ENCODE measurements at places on chromosomes 2 and 18. TPM values are rescaled to one million over a fixed set of nuclear protein-coding genes. Genes with fewer than 3 reads are reported as not detected.
A peak's percentile ranks its signal among the peaks of the same experiment; 100 is the strongest.

GRCh38 chr2:59167514-59167913, 926.4 kb upstream of the FANCL start:
- no peaks in the 10 kb centered on the region for H3K36me3 ChIP-seq
- no peak overlapping the region for H3K27ac ChIP-seq
- H3K4me1 ChIP-seq = no peaks in the 10 kb centered on the region
- no peak for DNase-seq
- H3K27me3 ChIP-seq = no peaks in the 10 kb centered on the region

GRCh38 chr2:134296301-134296700, 42.4 kb downstream of the MGAT5 start:
- H3K27me3 ChIP-seq = no peaks in the 10 kb centered on the region
- no peak overlapping the region for H3K27ac ChIP-seq
- H3K4me1 ChIP-seq = no peaks in the 10 kb centered on the region
- no peaks in the 10 kb centered on the region for H3K36me3 ChIP-seq

GRCh38 chr18:48842259-48843061, 108.3 kb downstream of the SMAD7 start:
- H3K27ac ChIP-seq = no peak overlapping the region
- H3K27me3 ChIP-seq = no peaks in the 10 kb centered on the region
- DNase-seq = no peak

DNA sequence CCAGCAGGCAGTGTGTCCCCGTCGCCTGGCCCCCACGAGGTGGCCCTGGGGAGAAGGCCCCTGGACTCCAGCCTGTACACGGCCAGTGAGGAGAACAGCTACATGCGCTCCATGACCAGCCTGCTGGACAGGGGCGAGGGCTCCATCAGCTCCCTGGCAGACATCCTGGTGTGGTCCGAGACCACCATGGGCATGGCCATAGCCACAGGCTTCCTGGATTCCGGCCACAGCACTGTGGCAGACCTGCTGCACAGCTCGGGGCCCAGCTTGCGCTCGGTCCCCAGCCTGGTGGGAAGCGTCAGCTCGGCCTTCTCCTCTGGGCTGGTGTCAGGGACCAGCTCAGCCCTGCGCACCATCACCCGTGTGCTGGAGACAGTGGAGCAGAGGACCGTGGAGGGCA, 1.0 kb downstream of the TEX44 start:
- H3K27me3 ChIP-seq = peaks cover 48% of the 10 kb centered on the region
- H3K27ac ChIP-seq = no peak overlapping the region
- no peak overlapping the region for H3K4me3 ChIP-seq
- H3K4me1 ChIP-seq = peaks cover 11% of the 10 kb centered on the region
- H3K36me3 ChIP-seq = no peaks in the 10 kb centered on the region

GRCh38 chr2:132276571-132276981, 114.8 kb upstream of the ANKRD30BL start:
- H3K27me3 ChIP-seq = peaks cover 42% of the 10 kb centered on the region
- no peak for DNase-seq
- H3K36me3 ChIP-seq = no peaks in the 10 kb centered on the region
- no peak overlapping the region for H3K4me3 ChIP-seq
- no peaks in the 10 kb centered on the region for H3K4me1 ChIP-seq

- peak; percentile 13 for DNase-seq
- no peaks in the 10 kb centered on the region for H3K27me3 ChIP-seq
- no peak overlapping the region for H3K27ac ChIP-seq
- peaks cover 5% of the 10 kb centered on the region for H3K4me1 ChIP-seq
Observed at GRCh38 chr18:36420826-36421225, 123.3 kb downstream of the FHOD3 start.

DNA sequence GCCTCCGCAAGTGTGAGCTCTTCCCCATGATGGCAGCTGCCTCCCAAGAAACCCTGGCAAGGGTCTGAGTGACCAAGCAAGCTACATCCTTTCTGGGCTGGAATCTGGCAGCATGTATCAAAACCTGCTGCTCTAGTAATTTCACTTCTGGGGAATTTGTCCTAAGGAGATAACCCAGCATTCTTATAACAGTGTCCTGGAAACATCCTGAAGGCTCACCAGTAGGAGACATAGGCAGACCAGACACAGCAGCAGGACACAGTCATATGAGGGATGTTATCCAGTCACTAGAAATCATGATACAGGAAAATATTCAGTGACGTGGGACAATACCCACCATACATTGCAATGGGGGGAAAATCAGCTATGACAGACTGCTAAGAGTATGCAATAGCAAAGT, 64.5 kb downstream of the CRACDL start:
- H3K4me1 ChIP-seq = no peaks in the 10 kb centered on the region
- H3K27me3 ChIP-seq = peaks cover 15% of the 10 kb centered on the region
- H3K4me3 ChIP-seq = no peak overlapping the region

GRCh38 chr18:9653390-9653789, 39.0 kb upstream of the PPP4R1 start:
- no peak for DNase-seq
- H3K4me1 ChIP-seq = no peaks in the 10 kb centered on the region
- no peaks in the 10 kb centered on the region for H3K27me3 ChIP-seq
- H3K36me3 ChIP-seq = no peaks in the 10 kb centered on the region

DNA sequence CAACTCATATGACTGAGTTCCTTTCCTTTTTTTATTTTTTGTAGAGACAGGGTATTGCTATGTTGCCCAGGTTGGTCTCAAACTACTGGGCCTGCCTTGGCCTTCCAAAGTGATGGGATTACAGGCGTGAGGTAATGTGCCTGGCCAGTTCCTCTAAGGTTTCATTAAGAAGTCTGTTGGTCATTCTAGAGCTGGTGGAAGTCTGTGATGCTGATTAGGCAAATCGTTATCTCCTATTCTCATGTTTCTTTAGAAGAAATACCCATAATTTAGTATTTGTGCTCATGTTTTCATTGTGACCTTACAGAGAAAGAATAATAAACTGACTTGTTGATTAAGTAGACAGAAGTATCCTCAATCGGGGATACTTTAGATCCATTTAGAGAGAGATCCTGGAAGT, 106.1 kb upstream of the SP3 start:
- H3K27me3 ChIP-seq = no peaks in the 10 kb centered on the region
- H3K4me1 ChIP-seq = 0 out of 2 replicates have a peak, but pooled peaks cover 4% of the 10 kb centered on the region
- H3K27ac ChIP-seq = no peak overlapping the region
- H3K36me3 ChIP-seq = peaks cover 18% of the 10 kb centered on the region

- no peaks in the 10 kb centered on the region for H3K4me1 ChIP-seq
- no peak overlapping the region for H3K4me3 ChIP-seq
- no peak overlapping the region for H3K27ac ChIP-seq
- no peaks in the 10 kb centered on the region for H3K36me3 ChIP-seq
- H3K27me3 ChIP-seq = no peaks in the 10 kb centered on the region
Observed at GRCh38 chr2:75822336-75822735, 111.6 kb upstream of the GCFC2 start.

GRCh38 chr2:63044362-63045327, 6.0 kb upstream of the OTX1 start:
- DNase-seq = no peak
- H3K36me3 ChIP-seq = peaks cover 2% of the 10 kb centered on the region
- H3K27ac ChIP-seq = no peak overlapping the region
- no peak overlapping the region for H3K4me3 ChIP-seq
- no peaks in the 10 kb centered on the region for H3K27me3 ChIP-seq

DNA sequence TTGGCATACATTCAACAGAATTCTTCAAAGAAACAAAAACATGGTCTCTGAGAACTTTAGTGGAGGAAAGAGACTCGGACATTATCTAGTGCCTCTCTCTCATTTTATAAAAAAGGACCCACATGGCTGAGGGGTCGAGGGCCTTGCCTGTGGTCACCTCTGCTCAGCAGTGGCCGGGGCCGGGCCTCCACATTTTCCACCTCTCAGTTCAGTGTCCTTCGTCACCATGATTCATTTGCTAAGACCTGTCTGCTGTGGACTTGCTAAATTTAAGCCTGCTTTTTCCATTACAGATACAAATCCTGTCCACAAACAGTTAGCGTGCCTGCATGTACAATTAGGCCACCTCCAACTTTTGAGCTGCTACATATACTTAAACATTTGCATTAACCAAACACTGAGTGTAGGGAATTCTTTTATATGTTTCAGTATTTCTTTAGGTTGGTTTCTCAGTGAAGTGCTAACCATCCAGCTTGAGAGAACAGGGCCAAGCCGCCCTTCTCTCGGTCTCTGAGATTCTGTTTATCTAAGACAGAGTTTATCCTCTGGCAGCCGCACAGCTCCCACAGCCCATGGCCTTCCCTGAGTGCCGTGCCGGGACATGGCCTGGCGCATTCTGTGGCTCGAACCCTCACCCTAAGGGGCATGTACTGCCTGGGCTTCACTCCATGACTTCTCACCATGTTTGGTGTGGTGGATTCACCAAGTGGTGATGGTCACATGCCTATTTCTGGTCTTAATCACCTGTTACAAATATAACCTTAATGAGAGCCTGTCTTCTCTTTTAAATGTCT, 46.2 kb downstream of the COA5 start:
- H3K4me3 ChIP-seq = no peak overlapping the region
- no peak for DNase-seq
- H3K27me3 ChIP-seq = no peaks in the 10 kb centered on the region
- peaks cover 33% of the 10 kb centered on the region for H3K36me3 ChIP-seq

GRCh38 chr2:175786471-175787124, 215.5 kb downstream of the LNPK start:
- H3K27me3 ChIP-seq = peaks cover 2% of the 10 kb centered on the region
- DNase-seq = no peak
- H3K36me3 ChIP-seq = no peaks in the 10 kb centered on the region
- H3K4me3 ChIP-seq = no peak overlapping the region
- no peak overlapping the region for H3K27ac ChIP-seq

DNA sequence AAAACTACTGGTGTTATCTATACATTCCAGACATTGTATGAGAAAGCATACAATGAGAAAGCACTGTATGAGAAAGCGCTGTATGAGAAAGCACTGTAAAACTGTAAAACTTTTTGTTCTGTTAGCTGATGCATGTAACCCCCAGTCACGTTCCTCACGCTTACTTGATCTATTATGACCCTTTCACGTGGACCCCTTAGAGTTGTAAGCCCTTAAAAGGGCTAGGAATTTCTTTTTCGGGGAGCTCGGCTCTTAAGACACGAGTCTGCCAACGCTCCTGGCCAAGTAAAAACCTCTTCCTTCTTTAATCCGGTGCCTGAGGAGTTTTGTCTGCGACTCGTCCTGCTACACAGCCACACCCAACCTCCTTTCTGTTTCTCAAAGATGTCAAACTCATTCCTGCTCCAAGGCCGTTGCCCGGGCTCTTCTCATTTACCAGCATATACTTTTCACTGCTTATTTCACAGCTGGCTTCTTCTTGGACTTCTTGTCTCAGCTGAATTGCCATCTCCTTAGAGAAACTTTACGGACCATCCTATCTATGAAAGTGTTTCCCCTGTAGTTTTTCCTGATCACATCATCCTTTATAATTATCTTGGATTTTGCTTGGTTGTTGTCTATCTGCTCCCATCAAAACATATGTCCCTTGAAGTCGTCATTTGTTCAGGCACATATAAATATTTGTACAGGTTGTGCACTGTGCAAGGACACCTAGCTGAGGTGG, 29.8 kb upstream of the YES1 start:
- DNase-seq = peak; percentile 54
- no peaks in the 10 kb centered on the region for H3K27me3 ChIP-seq
- peak overlapping the region; percentile 24 for H3K4me3 ChIP-seq
- peak overlapping the region; percentile 83 for H3K27ac ChIP-seq
- H3K36me3 ChIP-seq = no peaks in the 10 kb centered on the region
- peaks cover 10% of the 10 kb centered on the region for H3K4me1 ChIP-seq

- H3K4me1 ChIP-seq = no peaks in the 10 kb centered on the region
- H3K27me3 ChIP-seq = no peaks in the 10 kb centered on the region
- no peak overlapping the region for H3K4me3 ChIP-seq
Observed at GRCh38 chr2:85318222-85319074, 9.3 kb downstream of the TGOLN2 start.

- H3K27ac ChIP-seq = no peak overlapping the region
- no peaks in the 10 kb centered on the region for H3K36me3 ChIP-seq
- DNase-seq = no peak
- H3K4me1 ChIP-seq = no peaks in the 10 kb centered on the region
Observed at GRCh38 chr2:160700021-160700814, 206.6 kb upstream of the RBMS1 start.

- H3K4me3 ChIP-seq = no peak overlapping the region
- no peaks in the 10 kb centered on the region for H3K4me1 ChIP-seq
- no peak overlapping the region for H3K27ac ChIP-seq
- DNase-seq = no peak
- H3K36me3 ChIP-seq = no peaks in the 10 kb centered on the region
- no peaks in the 10 kb centered on the region for H3K27me3 ChIP-seq
Observed at GRCh38 chr2:29644949-29645348, 276.4 kb downstream of the ALK start.

- no peaks in the 10 kb centered on the region for H3K36me3 ChIP-seq
- no peak overlapping the region for H3K4me3 ChIP-seq
- H3K27me3 ChIP-seq = no peaks in the 10 kb centered on the region
- DNase-seq = no peak
- no peak overlapping the region for H3K27ac ChIP-seq
- H3K4me1 ChIP-seq = peaks cover 16% of the 10 kb centered on the region
Observed at GRCh38 chr18:37298816-37299215, 266.8 kb downstream of the CELF4 start.

- H3K27ac ChIP-seq = no peak overlapping the region
- H3K4me3 ChIP-seq = no peak overlapping the region
- no peak for DNase-seq
- H3K36me3 ChIP-seq = no peaks in the 10 kb centered on the region
- H3K4me1 ChIP-seq = peaks cover 21% of the 10 kb centered on the region
- no peaks in the 10 kb centered on the region for H3K27me3 ChIP-seq
Observed at GRCh38 chr2:233477548-233478433, 88.8 kb downstream of the USP40 start.

DNA sequence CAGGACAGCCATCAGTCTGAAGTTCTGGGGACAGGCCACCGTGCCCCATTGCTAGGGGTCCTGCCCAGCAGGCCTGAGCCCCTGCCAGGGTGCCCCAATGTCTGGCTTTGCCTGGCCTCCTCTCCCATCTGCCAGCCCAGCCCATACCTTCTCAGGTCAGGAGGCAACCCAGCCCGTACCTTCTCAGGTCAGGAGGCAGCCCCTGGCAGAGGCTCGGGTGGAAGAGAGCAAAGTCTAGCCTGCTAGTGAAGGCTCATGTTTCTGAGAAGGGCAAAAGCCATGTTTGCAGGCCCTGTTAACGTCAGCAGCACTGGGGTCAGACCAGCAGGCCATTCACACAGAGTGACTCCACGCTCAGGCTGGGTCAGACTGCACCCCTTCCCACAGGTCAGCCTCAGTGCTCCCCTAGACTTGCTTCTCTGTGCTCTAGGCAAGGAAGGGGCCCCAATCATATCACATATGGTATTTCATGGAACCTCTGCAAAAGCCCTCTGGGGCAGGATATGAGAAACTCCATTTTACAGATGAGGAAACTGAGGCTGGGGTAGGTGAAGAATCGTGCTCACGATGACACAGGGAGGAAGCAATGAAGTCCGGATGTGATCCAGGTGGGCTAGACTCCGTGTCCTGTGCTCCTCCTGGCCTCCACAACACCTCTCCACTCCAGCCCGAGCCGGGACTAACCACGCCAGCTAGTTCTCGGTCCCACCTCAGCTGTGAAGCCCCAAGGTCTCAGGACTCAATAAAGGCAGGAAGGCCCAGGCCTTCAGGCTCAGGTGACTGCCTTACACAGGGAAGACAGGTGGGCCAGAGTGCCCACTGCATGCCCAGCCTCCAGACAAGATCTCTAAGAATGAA, 9.5 kb downstream of the SDC1 start:
- no peak overlapping the region for H3K4me3 ChIP-seq
- H3K27ac ChIP-seq = no peak overlapping the region
- no peaks in the 10 kb centered on the region for H3K36me3 ChIP-seq
- H3K27me3 ChIP-seq = no peaks in the 10 kb centered on the region
- H3K4me1 ChIP-seq = peaks cover 30% of the 10 kb centered on the region

DNAJC5G gene
- total RNA-seq = not detected

MRPS9 gene
- total RNA-seq = 47.4 TPM

ASB18 gene
- total RNA-seq = not detected

SDC1 gene
- 2.7 TPM for total RNA-seq

LIMS4 gene
- 0.74 TPM for total RNA-seq

PCARE gene
- not detected for total RNA-seq

KATNAL2 gene
- total RNA-seq = 0.91 TPM

All from K562 (cell line).